ENCODE measurements at places on chromosomes 13 and 19.

DNA sequence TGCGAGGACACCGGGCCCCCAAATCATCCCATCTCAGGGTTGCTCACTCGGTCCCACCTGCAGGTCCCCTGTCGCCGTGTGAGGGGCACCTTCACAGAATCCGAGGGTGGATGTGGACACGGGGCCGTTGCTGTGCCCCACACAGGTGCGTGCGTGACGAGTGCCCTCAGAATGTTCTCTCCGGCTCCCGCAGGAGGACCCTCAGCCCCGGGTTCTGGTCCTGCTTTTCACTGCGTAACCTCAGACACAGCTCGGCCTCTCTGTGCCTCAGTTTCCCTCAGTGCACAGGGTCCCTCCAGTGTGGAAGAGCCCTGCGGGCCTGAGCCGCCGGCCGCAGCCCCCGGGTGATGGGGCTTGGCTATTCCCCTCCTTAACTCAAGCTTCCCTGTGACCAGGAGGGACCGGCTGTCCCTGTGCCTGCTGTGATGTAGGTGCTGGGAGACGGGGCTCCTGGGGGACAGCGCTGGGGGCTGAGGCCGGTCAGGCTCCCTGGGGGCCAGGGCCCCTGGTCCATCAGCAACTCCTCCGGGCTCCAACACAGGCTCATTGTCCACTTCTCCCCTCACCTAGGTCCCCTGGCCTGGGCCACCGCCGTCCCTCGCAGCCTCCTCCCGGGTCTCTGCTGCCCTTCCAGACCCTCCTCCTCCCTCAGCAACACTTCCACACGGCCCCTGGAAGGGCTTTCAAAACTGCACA is 4.8 kb downstream of the SHC2 start:
- DNase-seq, result no peak

DNA sequence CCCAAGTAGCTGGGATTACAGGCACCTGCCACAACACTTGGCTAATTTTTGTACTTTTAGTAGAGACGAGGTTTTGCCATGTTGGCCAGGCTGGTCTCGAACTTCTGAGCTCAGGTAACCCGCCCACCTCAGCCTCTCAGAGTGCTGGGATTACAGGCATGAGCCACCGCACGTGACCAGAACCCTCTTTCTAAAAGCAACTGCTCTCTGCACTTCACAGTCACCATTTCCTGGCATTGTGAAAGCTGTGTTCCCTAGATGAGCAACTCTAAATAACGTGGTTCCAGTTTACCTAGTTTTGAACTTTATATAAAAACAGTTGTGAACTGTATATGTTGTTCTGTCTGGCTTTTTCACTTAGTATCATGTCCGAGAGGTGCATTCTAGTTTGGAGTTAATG is 152.9 kb downstream of the SIPA1L3 start:
- DNase-seq, result no peak

DNA sequence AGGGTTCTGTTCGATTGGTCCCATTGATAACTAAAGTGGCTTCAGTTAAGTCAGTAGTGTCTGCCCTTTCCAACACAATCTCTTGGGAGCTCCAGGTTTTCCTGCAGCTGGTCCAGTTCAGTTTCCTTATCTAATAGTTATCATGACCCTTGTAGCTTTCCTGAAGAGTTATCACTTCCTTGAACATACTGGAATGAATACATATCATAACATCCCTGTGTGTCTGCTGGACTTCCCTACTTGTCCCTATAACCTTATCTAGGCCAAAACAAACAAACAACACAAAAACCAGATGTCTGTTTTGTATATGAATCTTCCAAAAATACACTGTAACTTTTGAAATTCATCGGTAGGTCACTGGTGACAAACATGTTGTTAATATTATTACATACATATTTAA is 167.6 kb downstream of the DCT start:
- no peak for DNase-seq

GRCh38 chr13:59442944-59443486 is 720.7 kb downstream of the DIAPH3 start:
- DNase-seq, result no peak

Data from hypothalamus (tissue), 51 donors.